ENCODE measurements at places on chromosomes 1 and 21.

- no peak for DNase-seq
These were observed 96.8 kb upstream of the PALMD start for GRCh38 chr1:99548943-99549605.

DNA sequence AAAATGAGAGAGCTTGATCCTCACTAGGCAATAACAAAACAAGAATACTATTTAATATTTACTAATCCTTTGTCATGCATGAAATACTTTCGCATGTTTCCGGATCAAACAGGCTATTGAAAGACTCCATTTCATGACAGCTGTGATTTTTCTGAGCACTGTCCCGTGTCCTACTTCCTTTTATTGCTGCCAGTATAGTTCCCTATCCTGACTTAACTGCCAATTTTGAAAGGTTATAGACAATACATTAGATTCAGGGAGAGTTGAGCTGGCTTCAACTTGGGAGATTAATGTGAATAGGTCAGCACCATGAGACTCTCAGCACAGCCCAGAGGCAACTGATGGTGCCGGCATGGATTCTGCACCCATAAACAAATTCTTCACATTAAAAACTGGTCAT is 225.8 kb downstream of the VAV3 start:
- DNase-seq, result no peak

GRCh38 chr1:220761688-220762427 is 13.7 kb downstream of the MTARC2 start:
- no peak for DNase-seq

GRCh38 chr1:159171254-159171687 is at the start of gene CADM3:
CADM3 (plus strand) TSS chr1:159171615; CDS start chr1:159171766, 151 bp downstream.
- no peak for DNase-seq

GRCh38 chr1:182670032-182670749 is 14.2 kb downstream of the RGS8 start:
- no peak for DNase-seq

- no peak for DNase-seq
These were observed 11.6 kb downstream of the SUCO start for GRCh38 chr1:172544481-172545104.

DNA sequence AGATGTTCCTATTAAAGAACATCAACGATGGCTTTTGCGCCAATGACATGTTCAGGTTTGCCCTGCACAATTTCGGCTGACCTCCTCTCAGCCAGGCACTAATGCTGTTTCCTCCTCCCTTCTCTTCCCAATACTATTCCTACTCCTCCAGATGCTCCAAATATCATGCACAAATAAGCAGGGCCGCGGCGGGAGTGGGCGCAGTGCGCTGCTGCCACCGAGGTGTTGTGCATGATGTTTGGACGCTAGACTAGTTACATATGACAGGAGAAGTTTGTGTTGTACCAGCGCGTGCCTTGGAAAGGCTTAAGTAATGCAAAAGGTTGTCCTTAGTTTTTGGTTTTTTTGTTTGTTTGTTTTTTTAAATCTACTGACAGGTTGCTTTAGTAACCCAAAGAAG is 33.3 kb upstream of the PPM1J start:
- DNase-seq, result no peak

All from stimulated activated CD8-positive, alpha-beta memory T cell treated with anti-CD3 and anti-CD28 coated beads, Interleukin-4, amount 100 ng/mL, for 1 hour (primary cell).